ENCODE measurements at places on chromosomes 1 and 21.

DNA sequence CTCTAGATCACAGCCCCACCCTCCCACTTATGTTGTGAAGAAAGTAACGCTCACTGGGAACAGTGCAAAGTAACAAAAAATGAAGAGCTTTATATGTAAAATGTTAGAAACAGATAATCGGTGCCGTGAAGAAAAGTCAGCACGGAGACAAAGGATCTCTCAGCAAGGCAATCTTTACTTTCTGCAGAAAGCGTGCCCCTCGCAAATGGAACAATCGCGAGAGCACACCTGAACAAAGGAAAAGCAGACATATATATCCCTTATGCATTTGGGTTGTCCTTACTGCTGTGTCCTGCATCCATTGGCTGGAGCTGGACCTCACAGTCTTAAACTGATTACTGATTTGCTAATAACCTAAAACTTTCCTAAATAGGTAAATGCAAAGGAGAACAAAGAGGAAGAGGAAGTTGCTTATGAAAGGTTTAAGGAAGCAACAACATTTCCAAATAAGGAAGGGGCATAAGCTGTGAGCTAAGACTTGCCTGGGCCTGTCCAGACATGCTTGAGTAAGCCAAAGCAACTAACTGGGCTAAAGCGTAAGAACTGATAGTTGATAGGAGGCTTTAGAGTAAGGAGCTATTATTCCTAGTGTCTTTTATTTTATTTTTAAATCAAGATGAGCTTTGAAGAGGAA lies 89.7 kb downstream of the GTF2B start:
- no peak for DNase-seq
- H3K4me1 ChIP-seq: no peaks in the 10 kb centered on the region
- H3K36me3 ChIP-seq: no peaks in the 10 kb centered on the region
- no peak overlapping the region for H3K27ac ChIP-seq

DNA sequence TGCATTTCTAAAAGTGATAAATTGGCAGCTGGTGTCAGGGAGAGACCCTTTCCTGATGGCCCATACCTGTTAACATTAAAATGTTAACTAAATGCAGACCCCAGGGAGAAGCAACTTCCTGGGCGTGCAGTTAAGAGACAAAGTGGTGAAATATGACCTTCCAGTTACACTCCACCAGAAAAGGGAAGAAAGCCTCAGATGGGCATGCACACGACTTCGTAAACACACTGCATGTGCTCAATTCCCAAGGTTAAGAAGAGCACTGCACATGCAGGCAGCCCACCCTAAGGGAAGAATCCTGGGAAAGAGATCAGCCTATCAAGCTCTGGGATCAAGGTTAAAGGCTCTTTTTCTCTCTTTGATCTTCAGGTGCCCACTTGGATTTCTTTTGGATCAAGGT lies 9.7 kb upstream of the GBP6 start:
- no peaks in the 10 kb centered on the region for H3K4me1 ChIP-seq
- H3K4me3 ChIP-seq: no peak overlapping the region
- H3K27ac ChIP-seq: no peak overlapping the region

GRCh38 chr1:86757272-86757984 lies 53.1 kb downstream of the SH3GLB1 start:
- H3K27me3 ChIP-seq: no peaks in the 10 kb centered on the region
- H3K4me1 ChIP-seq: no peaks in the 10 kb centered on the region
- no peak overlapping the region for H3K27ac ChIP-seq
- H3K36me3 ChIP-seq: no peaks in the 10 kb centered on the region

GRCh38 chr1:245771511-245772281 lies 616.9 kb downstream of the KIF26B start:
- H3K36me3 ChIP-seq: peaks cover 19% of the 10 kb centered on the region
- no peak for DNase-seq
- no peaks in the 10 kb centered on the region for H3K27me3 ChIP-seq
- H3K4me1 ChIP-seq: no peaks in the 10 kb centered on the region
- H3K4me3 ChIP-seq: no peak overlapping the region

- DNase-seq: no peak
- peaks cover 2% of the 10 kb centered on the region for H3K36me3 ChIP-seq
- peaks cover 6% of the 10 kb centered on the region for H3K4me1 ChIP-seq
Measured at GRCh38 chr1:39562886-39563285, 13.7 kb downstream of the PABPC4 start.

DNA sequence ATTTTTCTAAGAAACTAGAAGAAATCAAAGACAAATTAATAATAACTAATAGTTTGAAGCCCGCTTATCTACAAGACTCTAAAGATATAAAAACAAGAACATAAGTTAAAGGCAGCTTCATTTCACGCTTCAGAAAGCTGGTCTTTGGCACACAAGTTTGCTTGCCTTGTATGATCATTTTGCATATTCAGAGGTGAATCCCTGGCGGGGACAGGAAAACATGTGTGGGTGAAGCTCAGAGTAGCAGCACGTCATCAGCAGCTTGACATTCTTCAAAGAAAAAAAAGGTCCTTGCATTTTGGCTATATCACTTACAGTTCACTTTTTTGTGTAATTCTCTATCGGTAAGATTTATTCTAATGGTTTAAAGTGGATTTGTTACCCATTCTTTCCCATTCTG lies 1911.8 kb downstream of the MRPL39 start:
- no peaks in the 10 kb centered on the region for H3K36me3 ChIP-seq
- DNase-seq: no peak
- no peak overlapping the region for H3K4me3 ChIP-seq

DNA sequence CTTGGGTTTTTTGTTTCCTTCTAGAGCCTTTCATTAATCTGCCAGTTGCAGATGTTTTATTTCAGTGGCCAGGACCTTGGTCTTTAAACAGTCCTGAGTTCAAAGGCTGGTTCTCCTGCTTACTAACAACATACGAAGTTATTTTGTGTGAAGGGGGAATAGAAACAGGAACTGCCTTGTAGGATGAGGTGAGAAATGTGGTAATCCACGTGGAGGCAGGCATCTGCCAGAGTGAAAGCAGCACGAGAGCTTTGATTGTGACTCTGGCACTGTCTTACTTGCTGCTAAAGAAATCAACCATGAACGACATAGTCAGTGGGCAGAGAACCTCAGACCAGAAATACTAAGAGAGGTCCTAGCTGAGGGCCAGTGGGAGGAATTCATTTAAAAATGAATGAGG lies 30.4 kb downstream of the TMEM63A start:
- no peaks in the 10 kb centered on the region for H3K36me3 ChIP-seq
- H3K4me1 ChIP-seq: no peaks in the 10 kb centered on the region
- no peak overlapping the region for H3K27ac ChIP-seq
- H3K27me3 ChIP-seq: no peaks in the 10 kb centered on the region
- no peak for DNase-seq

GRCh38 chr1:924656-925560 lies 1.2 kb downstream of the SAMD11 start:
- H3K4me1 ChIP-seq: peaks cover 28% of the 10 kb centered on the region
- DNase-seq: no peak
- no peaks in the 10 kb centered on the region for H3K36me3 ChIP-seq

DNA sequence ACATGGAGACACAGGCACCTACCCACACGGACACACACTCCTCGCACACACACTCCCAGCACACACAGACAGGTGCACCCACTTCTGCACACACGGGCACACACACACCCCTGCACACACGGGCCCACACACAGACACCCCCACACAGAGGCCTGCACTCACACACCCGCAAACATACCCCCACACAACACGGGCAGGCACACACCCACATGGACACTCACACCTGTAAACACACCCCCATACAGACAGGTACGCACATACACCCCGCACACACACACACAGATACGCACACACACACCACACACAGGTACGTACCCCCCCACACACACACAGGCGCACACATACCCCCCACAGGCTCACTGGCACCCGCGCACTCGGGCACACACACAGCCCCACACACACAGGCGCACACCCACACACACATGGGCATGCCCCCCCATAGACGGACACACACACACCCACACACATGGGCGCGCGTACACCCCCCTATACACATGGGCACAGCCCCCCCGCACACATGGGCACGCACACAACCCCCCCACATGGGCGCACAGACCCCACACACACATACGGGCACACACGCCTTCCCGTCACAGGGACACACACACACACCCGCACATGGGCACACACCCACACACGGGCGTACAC lies 6.1 kb downstream of the ATAD3A start:
- H3K27me3 ChIP-seq: no peaks in the 10 kb centered on the region
- H3K36me3 ChIP-seq: no peaks in the 10 kb centered on the region
- no peak overlapping the region for H3K27ac ChIP-seq
- no peak overlapping the region for H3K4me3 ChIP-seq
- DNase-seq: no peak
- H3K4me1 ChIP-seq: no peaks in the 10 kb centered on the region

- H3K36me3 ChIP-seq: no peaks in the 10 kb centered on the region
- DNase-seq: no peak
- H3K27me3 ChIP-seq: no peaks in the 10 kb centered on the region
- no peak overlapping the region for H3K27ac ChIP-seq
- no peak overlapping the region for H3K4me3 ChIP-seq
Measured at GRCh38 chr1:245648749-245649522, 494.2 kb downstream of the KIF26B start.

GRCh38 chr1:93668951-93669350 lies 12.7 kb downstream of the BCAR3 start:
- H3K4me3 ChIP-seq: no peak overlapping the region
- H3K4me1 ChIP-seq: peaks cover 100% of the 10 kb centered on the region
- H3K36me3 ChIP-seq: no peaks in the 10 kb centered on the region
- no peak overlapping the region for H3K27ac ChIP-seq
- no peak for DNase-seq

GRCh38 chr1:154521695-154522094 lies 19.5 kb upstream of the SHE start:
- no peaks in the 10 kb centered on the region for H3K4me1 ChIP-seq
- H3K4me3 ChIP-seq: no peak overlapping the region
- H3K36me3 ChIP-seq: no peaks in the 10 kb centered on the region
- H3K27ac ChIP-seq: no peak overlapping the region

GRCh38 chr1:209607102-209607794 lies 23.7 kb downstream of the CAMK1G start:
- no peaks in the 10 kb centered on the region for H3K27me3 ChIP-seq
- no peaks in the 10 kb centered on the region for H3K4me1 ChIP-seq

DNA sequence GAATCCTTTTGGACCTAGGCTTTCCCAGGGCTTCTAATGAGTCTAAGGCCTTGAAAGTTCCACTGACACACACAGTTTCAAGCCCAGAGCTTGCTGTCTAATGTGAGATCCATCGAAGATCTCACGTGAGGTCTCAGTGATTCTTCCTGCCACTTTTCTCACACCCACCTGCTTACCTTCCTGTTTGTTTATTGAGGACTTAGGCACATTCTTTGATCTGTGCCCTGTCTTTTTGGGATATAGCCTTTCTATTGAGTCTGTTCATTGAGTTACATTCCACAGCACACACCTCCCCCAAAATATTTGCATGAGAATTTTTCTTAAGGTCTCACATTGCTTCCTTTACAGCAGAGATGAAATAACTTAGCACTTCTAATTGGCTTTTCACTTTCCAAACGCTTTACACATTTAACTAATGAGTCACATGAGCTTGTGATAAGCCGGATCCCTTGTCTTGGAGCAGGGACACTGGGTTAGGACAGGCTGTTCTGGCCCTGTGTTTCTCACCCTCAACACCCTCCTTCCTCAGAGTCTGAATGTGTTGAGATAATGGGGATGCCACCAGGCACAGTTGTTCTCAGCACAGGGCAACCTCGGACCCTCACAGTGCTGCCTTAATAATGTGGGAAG lies 288.3 kb downstream of the TM2D1 start:
- no peaks in the 10 kb centered on the region for H3K4me1 ChIP-seq
- H3K27ac ChIP-seq: no peak overlapping the region
- H3K27me3 ChIP-seq: no peaks in the 10 kb centered on the region
- no peak overlapping the region for H3K4me3 ChIP-seq
- no peak for DNase-seq
- H3K36me3 ChIP-seq: peaks cover 12% of the 10 kb centered on the region

DNA sequence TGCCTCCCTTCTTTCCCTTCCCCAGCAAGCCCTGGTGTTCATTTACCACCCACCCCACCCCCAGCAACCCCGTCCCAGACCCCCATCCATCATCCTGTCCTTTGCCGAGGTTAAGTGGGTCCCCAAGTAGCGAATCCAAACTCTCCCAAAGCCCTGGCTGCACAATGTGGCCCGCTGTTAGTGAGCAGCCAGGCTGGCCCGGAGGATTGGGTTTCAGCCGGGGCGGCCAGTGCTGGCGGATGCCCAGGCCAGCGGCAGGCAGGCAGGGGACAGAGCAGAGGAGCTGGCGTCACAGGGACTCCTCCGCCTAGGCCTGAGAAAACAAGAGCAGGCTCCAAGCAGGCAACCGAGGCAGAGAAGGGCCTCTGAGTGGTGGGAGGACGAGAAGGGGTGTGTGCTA lies 61.4 kb downstream of the EPHB2 start:
- no peak for DNase-seq
- H3K4me3 ChIP-seq: no peak overlapping the region
- no peaks in the 10 kb centered on the region for H3K36me3 ChIP-seq
- H3K27me3 ChIP-seq: no peaks in the 10 kb centered on the region
- H3K4me1 ChIP-seq: no peaks in the 10 kb centered on the region

- H3K27ac ChIP-seq: no peak overlapping the region
Measured at GRCh38 chr1:114015075-114015474, 35.8 kb downstream of the OLFML3 start.

GRCh38 chr21:36804874-36805611 lies 106.1 kb downstream of the SIM2 start:
- H3K4me3 ChIP-seq: no peak overlapping the region
- H3K27ac ChIP-seq: no peak overlapping the region
- no peaks in the 10 kb centered on the region for H3K27me3 ChIP-seq
- no peaks in the 10 kb centered on the region for H3K36me3 ChIP-seq

GRCh38 chr1:152044386-152044785 lies 7.6 kb upstream of the S100A11 start:
- H3K36me3 ChIP-seq: no peaks in the 10 kb centered on the region
- H3K4me1 ChIP-seq: no peaks in the 10 kb centered on the region
- H3K27me3 ChIP-seq: no peaks in the 10 kb centered on the region
- DNase-seq: no peak
- no peak overlapping the region for H3K4me3 ChIP-seq

- peaks cover 4% of the 10 kb centered on the region for H3K4me1 ChIP-seq
- H3K27me3 ChIP-seq: no peaks in the 10 kb centered on the region
- H3K36me3 ChIP-seq: no peaks in the 10 kb centered on the region
Measured at GRCh38 chr1:243798726-243799125, 51.3 kb downstream of the AKT3 start.

- no peak overlapping the region for H3K27ac ChIP-seq
- no peaks in the 10 kb centered on the region for H3K4me1 ChIP-seq
- H3K36me3 ChIP-seq: no peaks in the 10 kb centered on the region
- H3K27me3 ChIP-seq: no peaks in the 10 kb centered on the region
- H3K4me3 ChIP-seq: no peak overlapping the region
Measured at GRCh38 chr1:110676970-110677369, 2.2 kb upstream of the KCNA3 start.

DNA sequence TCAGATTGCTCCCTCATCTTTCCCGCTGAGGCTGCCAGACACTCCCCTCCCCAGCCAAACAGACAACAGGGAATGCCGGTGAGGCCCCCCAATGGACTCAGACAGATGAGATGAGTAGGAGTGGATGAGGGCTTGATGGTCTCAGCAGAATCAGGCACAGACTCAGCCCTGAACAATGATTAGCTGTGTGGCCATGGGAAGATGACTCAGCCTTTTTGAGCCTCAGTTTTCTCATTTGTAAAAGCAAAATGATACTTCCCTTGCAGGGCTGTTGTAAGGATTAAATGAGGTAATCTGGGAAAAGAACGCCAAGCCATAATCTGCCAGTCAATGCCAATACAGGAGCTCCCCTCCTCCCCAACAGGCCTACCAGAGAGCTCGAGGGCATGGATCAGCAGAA lies 12.4 kb downstream of the C1orf198 start:
- DNase-seq: no peak
- H3K27ac ChIP-seq: no peak overlapping the region
- H3K36me3 ChIP-seq: no peaks in the 10 kb centered on the region
- no peak overlapping the region for H3K4me3 ChIP-seq
- H3K27me3 ChIP-seq: no peaks in the 10 kb centered on the region
